HT-29 (cell line): ENCODE measurements at places on chromosomes 6 and 20. TPM values are rescaled to one million over a fixed set of nuclear protein-coding genes. Genes with fewer than 3 reads are reported as not detected.
A peak's percentile ranks its signal among the peaks of the same experiment; 100 is the strongest.

- no peak for DNase-seq
Measured at GRCh38 chr6:15252195-15252594, 6.3 kb downstream of the JARID2 start.

OTOR gene
- total RNA-seq: not detected in 2 replicates

VSX1 gene
- not detected in 2 replicates for total RNA-seq

KCNQ2 gene
- total RNA-seq: 0.08 and 0.13 TPM in 2 replicates

EYA4 gene
- total RNA-seq: not detected in 2 replicates

- no peak for DNase-seq
Measured at GRCh38 chr6:20998748-20999448, 464.6 kb downstream of the CDKAL1 start.

DNA sequence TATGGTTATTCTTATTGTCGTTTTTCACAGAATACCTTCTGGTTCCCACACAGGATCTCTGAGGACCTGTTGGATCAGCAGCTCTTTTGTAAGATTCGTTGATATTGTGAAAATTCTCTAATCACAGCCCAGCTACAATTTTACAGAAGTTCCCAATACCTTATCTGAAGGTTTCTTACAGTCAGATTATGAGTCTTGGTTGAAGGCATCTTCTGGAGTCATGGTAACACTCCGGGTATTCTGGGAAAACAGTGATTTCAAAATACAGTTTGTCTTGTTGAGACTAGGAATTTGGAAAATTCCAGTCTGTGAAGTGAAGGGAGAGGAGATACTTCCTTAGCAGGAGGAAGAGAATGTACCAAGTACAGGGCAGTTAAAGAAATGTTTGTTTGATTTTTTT lies 22.2 kb upstream of the HLA-C start:
- no peak for DNase-seq

PHACTR1 gene
- total RNA-seq: not detected in 2 replicates

RAMACL gene
- total RNA-seq: 0.15 TPM in 1 of 2 replicates, not detected in the other

NKX2-2 gene
- 0.16 TPM in 1 of 2 replicates, not detected in the other for total RNA-seq

IL17F gene
- total RNA-seq: not detected in 2 replicates

DNA sequence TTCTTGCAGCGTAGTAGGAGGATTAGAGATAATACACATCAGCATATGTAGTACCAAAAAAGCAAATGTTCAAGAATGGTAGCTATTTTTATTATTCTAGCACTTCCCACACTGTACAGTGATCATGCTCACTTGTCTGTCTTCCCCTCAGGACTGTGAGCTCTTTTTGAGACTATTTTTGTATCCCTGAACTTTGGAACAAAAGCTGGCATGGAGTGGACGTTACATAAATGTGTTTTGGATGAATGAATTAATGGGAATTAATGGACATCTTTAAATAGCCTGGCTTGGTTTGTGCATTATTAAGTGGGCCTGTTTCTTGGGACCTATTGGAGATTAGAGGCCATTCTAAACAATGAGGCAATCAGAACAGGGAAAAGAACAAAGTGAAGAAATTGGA lies 243.7 kb downstream of the CD83 start:
- no peak for DNase-seq

- peak; percentile 74 for DNase-seq
Measured at GRCh38 chr6:133895573-133896343, 6.8 kb downstream of the TCF21 start.

DNA sequence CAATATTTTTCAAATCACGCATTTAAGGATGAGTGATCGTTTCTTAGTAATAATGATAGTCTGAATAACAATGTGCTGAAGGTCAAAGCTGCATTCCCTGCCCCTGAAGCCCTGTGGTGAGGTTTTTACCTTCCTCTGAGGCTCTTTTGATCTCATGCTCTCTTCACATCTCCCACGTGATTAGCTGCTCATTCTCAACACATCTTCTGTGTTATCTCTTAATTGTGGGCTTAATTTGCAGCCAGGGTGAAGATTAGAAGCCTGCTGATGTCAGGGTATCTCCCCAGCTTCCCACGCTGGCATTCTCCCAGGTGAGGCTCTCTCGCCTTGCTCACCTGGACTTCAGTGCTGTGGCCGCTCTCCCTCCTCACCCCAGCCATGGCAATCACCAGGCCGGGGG lies 109.7 kb upstream of the FOXQ1 start:
- DNase-seq: no peak

- DNase-seq: no peak
Measured at GRCh38 chr6:106359959-106360409, 533 bp upstream of the CRYBG1 start.

MTG2 gene
- 41.9 and 44.2 TPM in 2 replicates for total RNA-seq

DNA sequence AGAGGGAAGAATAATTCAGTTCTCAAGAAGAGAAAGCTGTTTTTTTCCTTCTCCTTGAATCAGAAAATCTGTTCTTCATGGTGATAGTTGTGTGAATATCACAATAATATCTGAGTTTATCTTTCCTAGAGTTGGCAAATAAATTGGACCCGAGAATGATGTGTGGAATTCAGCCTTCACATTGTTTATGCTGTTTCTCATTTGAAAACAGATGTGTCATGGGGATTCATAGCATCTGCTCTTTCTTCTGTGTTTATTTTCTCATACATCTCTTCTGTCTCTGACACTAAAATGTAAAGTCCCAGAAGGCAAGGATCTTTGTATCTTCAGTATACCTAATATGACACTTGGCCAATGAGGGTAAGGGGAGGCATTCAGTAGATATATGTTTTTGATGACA lies 103.6 kb upstream of the SGK1 start:
- DNase-seq: no peak

SLC17A1 gene
- not detected in 2 replicates for total RNA-seq
